ENCODE measurements at places on chromosomes 1 and 21. TPM values are rescaled to one million over a fixed set of nuclear protein-coding genes. Genes with fewer than 3 reads are reported as not detected.

ANGPTL1 gene
- 2.1 TPM for total RNA-seq

FAM72D gene
- total RNA-seq = 1.00 TPM

MFSD2A gene
- 4.9 TPM for total RNA-seq

FYB2 gene
- total RNA-seq = not detected

TRIM62 gene
- 1.4 TPM for total RNA-seq

Measured in uterine smooth muscle cell (primary cell).